ENCODE measurements at places on chromosomes 11 and 22.

DNA sequence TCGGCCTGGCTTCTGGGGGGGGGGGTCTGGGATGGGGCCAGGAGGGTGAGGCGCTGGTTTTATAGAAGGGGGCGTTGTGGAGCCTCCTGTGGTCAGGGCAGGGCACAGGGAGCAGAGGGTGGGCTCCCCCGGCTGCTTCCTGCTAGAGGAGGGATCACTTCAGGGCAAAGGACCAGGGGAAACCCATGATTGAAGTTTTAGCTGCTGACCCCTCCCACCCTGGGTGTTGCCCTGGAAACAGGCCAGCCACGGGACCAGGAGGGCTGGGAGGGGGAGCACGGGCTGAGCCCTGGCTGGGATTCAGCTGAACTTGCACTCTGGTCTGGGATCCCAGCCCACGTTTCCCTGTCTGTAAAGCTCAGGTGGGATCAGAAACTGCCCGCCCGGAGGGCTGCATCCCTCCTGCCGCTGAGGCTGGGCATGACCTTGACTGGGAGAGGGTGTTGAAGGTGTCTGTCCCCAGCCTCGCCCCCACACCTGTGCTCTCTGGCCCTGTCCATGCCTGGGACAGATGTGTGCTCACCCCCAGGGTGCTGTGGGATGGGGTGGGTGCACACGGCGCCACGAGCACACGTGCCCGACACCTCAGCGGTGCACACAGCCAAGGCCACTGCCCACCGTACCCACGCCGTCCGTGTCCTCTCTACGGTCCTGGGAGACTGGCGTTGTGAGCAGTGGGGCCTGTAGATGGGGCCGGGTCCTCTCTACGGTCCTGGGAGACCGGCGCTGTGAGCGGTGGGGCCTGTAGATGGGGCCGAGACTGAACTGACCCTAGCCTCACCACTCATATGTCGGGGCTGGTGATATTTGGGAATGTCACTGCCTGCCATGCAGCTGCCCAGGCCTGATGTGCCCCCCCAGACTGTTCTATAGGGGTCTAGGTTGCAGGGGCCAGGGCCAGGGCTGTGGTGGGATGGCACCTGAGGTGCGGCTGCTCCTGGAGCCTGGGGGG, 2.3 kb downstream of the TSPAN4 start:
- DNase-seq = no peak

- DNase-seq = no peak
These were observed 121.5 kb downstream of the RRAS2 start for GRCh38 chr11:14237444-14237961.

- no peak for DNase-seq
These were observed 352.2 kb upstream of the CTSC start for GRCh38 chr11:88689548-88690240.

DNA sequence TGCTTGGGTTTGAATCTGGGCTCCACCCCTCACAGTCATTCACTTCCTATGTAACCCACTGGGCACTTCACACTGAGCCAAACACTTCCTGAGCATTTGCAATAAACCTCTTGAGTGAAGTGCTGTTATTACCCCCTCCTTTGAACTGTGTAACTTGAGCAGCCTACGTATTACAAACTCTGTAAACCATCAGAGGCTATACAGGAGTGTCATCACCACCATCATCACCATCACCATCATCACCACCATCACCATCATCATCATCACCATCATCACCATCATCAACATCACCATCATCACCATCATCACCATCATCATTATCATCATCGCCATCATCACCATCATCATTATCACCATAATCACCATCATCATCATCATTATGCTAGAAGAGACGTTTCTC, 18.4 kb downstream of the RTL6 start:
- DNase-seq = no peak

- DNase-seq = no peak
These were observed 4.3 kb downstream of the APOL5 start for GRCh38 chr22:35721960-35722359.

- no peak for DNase-seq
These were observed 33.1 kb downstream of the SLC5A1 start for GRCh38 chr22:32075997-32076760.

DNA sequence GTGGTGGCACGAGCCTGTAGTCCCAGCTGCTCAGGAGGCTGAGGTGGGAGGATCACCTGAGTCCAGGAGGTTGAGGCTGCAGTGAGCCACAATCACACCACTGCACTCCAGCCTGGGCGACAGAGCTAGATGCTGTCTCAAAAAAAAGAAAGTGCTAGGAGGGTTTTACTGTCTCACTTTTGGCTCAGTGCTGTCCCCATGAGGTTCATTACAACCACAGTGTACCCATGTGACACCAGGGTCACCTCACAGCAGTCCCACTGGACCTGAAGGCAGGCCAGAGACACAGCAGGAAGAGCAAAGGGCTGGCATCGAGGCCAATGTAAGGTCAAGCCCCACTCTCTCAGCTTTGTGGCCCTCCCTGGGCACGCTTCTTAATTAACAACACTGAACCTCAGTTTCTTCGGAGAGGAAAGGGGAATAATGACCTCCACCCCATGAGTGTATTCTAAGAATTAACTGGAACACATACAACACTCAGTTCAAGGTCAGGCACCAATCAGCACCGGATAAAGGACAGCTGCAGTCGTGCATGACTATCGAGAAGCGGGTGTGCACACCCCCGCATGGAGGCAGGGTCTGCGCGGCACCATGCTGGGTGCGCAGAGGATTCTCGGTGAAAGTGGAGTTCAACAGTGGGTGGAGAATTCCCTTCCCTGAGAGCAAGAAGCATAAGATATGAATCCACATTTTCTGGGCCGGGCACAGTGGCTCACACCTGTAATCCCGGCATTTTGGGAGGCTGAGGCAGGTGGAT, 30.9 kb upstream of the BAIAP2L2 start:
- no peak for DNase-seq

GRCh38 chr11:124536520-124536919, 6.9 kb downstream of the OR8B12 start:
- DNase-seq = no peak
